ENCODE measurements at places on chromosomes 12 and 14. TPM values are rescaled to one million over a fixed set of nuclear protein-coding genes. Genes with fewer than 3 reads are reported as not detected.

DNA sequence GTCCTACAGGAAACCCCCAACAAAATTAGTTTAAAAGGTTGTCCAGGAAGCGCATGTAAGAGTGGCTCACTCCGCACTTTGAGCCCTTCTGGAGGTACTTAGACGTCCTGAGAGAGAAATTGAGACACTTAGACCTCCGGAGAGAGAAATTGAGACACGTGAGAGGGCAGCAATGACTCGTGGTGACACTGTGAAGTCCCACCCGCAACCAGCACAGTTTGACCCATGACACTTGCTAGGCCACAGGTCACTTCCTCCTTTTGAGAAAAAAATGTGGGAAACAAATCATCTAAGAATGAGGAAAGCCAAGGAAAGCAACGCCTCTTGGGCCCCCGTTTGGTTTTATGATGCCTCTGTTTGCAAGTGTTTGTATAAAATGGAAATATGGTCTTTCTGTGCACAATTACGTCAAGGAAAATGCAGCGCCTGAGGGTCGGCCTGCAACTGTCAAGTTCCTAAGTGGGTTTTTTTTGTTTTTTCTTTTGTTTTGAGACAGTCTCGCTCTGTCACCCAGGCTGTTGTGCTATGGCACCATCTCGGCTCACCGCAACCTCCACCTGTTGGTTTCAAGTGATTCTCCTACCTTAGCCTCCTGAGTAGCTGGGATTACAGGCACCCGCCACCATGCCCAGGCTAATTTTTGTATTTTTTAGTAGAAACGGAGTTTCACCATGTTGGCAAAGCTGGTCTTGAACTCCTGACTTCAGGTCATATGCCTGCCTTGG lies 13.6 kb upstream of the CDCA4 start:
- no peak for DNase-seq

DNA sequence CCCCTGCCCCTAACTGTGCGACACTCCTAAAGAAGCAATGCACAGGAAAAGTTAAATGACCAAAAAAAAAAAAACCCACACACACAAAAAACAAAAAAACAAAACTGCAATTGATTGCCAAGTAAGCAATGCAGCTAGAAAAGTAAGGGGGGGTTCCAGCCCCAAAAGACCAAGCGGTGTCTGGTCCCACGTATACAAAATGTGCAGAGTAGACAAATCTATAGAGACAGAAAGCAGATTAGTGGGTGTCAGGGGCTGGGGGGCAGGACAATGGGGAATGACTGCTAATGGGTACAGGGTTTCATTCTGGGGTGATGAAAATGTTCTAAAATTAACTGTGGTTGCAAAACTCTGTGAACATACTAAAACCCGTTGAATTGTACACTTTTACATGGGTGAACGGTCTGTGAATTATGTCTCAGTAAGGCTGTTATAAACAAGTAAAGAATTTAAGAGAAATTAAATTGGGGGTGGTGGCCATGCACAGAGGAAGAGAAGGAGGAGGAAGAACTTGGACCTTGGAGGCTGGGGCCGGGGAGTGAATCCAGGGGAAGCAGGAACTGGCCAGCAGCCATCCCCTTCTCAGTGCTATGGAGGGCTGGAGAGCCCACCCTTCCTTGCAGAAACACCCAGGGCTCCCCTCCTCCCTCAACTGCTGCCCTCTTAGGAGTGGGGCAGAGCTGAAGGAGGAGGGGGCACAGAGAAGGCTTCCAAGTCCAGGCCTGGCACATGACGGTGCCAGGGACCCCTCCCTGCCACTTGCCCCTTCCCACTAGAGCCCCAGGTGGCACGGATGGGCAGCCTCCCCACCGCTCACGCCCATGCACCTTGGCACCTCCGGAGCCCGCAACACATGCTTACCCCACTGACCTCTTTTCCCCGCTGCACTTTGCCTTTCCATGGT lies 45.4 kb downstream of the KDM2B start:
- DNase-seq = no peak

GRCh38 chr12:16344269-16344668 lies 3.2 kb upstream of the MGST1 start:
- no peak for DNase-seq

DNA sequence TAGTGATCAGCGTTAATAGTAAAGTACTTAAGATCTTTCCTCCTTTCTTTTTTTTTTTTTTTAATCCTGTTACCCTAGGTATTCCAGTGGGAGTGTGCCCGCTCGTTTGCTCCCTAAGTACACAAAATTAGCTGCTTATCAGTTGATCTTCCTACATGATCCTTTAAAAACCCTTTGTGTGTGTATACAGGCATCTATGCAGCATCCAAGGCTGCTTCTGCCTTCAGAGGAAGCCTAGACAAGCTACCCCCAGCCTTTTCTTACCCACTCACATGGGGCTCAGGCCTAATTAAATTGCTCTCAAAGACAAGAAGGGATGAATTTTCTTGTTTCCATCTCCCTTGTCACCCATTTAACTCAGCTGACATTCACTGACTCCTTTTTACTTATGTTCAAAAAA lies 343.4 kb upstream of the LMO3 start:
- no peak for DNase-seq

DNA sequence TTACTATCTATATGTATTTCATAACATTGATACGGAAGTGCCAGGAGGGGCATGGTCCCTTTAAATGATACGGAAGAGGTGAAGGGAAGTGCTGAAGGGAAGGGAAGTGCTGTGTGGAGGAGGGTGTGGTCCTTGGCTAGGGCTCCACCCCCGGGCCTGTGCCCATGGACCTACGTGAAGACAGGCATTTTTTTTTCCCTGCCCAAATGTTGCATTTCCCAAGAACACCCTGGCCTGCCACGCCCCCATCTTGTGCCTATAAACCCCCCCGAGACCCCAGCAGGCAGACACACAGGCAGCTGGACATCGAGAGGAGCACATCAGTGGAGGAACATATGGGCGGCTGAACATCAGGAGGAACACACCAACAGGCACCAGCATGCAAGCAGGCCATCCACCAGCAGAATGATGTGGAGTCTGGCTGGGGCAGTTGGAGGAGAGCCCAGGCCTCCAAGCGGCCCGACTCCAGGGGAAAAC lies 134.1 kb downstream of the SLC41A2 start:
- DNase-seq = peak; percentile 62

- DNase-seq = no peak
Measured at GRCh38 chr14:53908416-53908815, 48.2 kb downstream of the BMP4 start.

GRCh38 chr12:47317175-47317915 lies 237.6 kb upstream of the AMIGO2 start:
- DNase-seq = no peak

- DNase-seq = no peak
Measured at GRCh38 chr12:33690562-33690961, 250.9 kb upstream of the SYT10 start.

DNA sequence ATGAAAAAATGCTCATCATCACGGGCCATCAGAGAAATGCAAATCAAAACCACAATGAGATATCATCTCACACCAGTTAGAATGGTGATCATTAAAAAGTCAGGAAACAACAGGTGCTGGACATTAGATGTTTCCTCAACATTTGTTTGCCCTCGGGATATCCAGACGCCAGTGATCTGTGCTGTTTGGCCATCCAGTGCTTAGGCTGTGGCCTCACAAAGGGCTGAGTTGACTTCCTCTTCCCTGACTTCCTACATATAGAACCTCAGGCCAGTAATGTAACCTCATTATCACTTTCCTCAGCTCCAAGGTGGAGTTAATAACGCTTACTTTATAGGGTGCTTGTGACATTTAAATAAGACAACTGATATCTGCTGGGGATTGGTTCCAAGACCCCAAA lies 51.8 kb downstream of the SLC15A5 start:
- no peak for DNase-seq

Gene SSPN
- total RNA-seq = 27.2 TPM

Gene KLHL33
- total RNA-seq = 0.89 TPM

Gene WSCD2
- 17.4 TPM for total RNA-seq

DNA sequence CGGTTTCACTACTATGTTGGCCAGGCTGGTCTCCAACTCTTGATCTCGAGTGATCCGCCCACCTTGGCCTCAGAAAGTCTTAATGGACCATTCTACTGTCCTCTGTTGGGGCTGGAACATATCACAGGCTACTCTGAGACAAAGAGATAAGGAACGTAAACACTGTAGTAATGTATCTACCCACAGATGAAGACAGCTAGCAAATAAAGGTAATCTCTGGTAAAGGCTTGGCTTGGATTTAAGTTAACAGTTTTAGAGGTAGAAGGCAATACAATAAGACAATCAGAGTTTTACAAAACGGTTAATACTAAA lies 44.6 kb upstream of the ISM2 start:
- no peak for DNase-seq

DNA sequence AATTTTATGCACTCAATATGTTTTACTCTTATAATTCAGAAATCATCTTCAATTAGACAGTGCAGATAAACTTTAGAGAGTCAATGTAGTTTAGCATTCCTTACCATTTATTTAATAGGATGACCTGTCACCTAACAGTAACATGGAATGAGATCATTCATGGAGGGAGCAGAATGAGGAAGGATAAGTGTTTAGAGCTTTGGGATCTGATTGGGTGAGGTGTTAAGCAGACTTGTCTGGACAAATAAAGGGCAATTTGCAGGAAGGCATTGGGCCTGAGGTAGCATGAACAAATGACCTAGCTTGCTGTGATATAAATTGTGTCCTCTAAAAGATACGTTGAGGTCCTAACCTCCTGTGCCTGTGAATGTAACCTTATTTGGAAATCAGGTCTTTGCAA lies 187.4 kb downstream of the C12orf42 start:
- DNase-seq = no peak

- DNase-seq = no peak
Measured at GRCh38 chr12:57462912-57463253, 3.3 kb downstream of the GLI1 start.

- peak; percentile 65 for DNase-seq
Measured at GRCh38 chr14:53432378-53432802, 279.3 kb upstream of the DDHD1 start.

DNA sequence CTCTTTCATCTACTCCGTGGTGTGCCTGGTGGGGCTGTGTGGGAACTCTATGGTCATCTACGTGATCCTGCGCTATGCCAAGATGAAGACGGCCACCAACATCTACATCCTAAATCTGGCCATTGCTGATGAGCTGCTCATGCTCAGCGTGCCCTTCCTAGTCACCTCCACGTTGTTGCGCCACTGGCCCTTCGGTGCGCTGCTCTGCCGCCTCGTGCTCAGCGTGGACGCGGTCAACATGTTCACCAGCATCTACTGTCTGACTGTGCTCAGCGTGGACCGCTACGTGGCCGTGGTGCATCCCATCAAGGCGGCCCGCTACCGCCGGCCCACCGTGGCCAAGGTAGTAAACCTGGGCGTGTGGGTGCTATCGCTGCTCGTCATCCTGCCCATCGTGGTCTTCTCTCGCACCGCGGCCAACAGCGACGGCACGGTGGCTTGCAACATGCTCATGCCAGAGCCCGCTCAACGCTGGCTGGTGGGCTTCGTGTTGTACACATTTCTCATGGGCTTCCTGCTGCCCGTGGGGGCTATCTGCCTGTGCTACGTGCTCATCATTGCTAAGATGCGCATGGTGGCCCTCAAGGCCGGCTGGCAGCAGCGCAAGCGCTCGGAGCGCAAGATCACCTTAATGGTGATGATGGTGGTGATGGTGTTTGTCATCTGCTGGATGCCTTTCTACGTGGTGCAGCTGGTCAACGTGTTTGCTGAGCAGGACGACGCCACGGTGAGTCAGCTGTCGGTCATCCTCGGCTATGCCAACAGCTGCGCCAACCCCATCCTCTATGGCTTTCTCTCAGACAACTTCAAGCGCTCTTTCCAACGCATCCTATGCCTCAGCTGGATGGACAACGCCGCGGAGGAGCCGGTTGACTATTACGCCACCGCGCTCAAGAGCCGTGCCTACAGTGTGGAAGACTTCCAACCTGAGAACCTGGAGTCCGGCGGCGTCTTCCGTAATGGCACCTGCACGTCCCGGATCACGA lies 2.2 kb downstream of the SSTR1 start:
- DNase-seq = no peak

Gene KRT2
- 0.30 TPM for total RNA-seq

All from spinal cord (tissue), 10 donors.